ENCODE measurements at places on chromosomes 4 and X.
A peak's percentile ranks its signal among the peaks of the same experiment; 100 is the strongest.

GRCh38 chrX:3252744-3253143, 93.7 kb downstream of the MXRA5 start:
- DNase-seq = no peak

DNA sequence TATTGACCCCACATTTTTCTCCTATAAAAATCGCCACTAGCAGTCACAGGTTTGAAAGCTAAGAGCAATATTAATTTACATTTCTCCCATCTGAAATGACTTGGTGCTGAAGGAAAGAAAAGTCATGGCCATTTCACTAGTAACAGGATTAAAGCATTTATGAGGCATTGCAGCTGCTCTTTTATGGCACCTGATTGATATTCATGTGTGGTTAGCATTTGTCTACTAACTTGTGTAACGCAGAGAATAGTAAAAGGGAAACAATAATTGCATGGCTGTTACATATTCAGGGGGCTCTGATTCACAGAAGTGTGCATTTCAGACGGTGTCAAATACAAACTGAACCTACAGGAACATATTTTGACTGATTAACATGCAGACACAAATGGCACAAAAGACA, 5.2 kb downstream of the PCDH19 start:
- DNase-seq = no peak

DNA sequence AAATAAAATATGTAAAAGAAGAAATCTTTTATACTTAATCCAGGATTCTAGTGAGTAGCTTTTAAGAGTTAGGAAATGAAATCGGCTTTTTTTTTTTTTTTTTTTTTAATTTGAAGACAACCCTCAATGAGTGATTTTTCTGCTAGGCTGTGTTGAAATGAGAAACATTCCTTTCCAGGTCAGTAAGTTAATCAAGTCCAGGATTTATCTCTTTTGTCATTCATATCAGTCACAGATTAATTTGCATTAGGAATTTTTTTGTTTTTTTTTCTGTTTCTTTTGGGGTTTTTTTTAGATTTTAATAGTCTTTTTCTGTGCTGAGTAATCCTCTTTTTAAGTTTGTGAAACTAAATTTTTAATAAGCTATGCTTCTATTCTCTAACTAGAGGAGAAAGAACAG, 448.1 kb downstream of the ADGRL3 start:
- DNase-seq = no peak

GRCh38 chrX:119145241-119145653, 17.6 kb upstream of the KIAA1210 start:
- no peak for DNase-seq

GRCh38 chr4:41561244-41561643, 23.3 kb downstream of the LIMCH1 start:
- no peak for DNase-seq

- no peak for DNase-seq
Measured at GRCh38 chr4:24657768-24658617, 73.6 kb upstream of the DHX15 start.

GRCh38 chr4:1255699-1256098, 6.8 kb upstream of the CTBP1 start:
- DNase-seq = no peak

DNA sequence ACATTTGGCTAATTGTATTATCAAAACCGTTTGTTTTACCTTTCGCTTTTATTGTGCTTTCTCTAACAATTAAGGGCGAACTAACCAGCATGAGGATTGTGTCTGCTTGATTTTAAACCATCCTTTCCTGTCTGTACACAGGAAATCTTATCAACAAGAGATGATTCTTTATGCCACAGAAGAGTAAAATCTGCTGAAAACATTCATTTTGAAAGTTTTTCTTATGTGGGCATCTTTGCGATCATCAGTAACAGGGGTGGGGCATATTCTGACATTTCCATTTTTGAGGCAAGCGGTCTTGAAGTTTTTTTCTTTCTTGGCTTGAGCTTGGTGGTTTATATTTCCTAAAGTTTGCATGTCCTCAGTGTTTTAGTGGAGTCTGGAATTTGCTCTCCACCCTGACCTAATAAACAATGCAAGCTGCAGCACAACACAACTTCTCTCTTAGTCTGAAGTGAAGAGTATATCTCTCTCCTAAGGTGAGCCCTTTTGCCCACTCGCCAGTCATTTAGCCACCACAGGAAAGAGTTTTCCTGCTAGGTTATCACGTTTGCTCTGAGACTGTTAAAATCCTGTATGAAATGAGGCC, 26.6 kb downstream of the NFKB1 start:
- peak; percentile 41 for DNase-seq

- no peak for DNase-seq
Measured at GRCh38 chr4:105605493-105605892, 53.1 kb downstream of the ARHGEF38 start.

GRCh38 chrX:7771788-7772438, 71.1 kb upstream of the VCX start:
- no peak for DNase-seq

DNA sequence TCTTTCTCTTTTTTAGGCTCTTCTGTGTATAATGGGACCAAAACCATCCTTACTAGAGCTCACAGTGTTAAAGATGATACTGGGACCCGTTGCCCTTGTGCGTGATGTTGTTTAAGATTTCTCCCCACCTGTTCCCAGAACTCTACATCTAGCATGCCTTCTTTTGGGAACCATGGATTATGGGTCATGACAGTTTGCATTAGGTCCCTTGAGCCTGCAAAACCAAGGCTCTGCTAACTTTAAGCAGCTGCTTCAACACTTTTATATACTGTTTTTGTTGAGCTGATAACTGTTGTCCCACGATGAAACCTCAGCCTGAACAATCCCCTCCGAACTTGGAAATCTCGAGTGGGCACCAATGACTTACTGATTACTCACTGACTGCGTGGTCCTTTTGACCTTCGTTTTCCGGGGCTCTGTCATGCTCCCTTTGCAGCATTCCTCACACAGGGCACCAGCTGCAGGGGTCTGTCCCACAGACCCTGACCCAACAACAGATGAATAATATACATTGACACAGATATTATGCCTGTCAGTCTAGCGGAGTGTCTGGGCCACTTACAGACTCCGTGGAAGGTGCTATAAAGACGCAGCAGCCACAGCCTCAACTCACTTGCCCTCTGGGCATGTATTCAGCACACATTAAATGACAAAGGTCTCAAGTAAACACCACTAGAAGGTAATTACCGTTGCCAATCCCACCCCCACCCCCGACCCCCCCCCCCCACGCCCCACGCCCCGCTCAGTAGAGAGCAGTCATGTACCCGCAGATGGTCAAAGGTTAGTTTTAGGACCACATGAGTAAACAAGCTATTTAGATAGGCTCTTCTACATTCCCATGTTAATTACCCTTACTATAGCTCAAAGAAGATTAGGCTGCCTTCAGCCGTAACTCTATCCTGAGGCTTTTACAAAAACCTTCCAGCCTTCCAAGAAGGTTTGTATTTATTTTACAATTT, 162.0 kb upstream of the WDFY3 start:
- DNase-seq = no peak

- DNase-seq = no peak
Measured at GRCh38 chr4:88144048-88144447, 14.4 kb downstream of the ABCG2 start.

DNA sequence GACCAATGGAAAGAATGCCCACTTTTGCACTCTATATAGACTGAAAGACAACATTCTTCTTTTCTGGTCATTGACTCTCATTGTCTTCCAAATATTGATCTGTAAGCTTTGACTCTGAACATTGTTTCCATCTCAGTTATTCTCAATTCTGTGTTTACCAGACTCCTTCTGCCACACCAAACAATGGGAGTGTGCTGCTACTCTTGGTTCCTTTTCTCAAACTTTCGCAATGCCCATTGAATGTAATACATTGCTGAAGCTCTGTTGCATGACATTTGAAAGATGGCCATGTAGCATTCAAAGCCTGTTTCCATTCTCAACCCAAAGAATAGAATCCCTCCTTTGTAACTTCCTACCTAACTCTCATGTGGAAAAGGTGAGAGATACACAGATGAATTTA, 136.2 kb downstream of the BTC start:
- DNase-seq = no peak

DNA sequence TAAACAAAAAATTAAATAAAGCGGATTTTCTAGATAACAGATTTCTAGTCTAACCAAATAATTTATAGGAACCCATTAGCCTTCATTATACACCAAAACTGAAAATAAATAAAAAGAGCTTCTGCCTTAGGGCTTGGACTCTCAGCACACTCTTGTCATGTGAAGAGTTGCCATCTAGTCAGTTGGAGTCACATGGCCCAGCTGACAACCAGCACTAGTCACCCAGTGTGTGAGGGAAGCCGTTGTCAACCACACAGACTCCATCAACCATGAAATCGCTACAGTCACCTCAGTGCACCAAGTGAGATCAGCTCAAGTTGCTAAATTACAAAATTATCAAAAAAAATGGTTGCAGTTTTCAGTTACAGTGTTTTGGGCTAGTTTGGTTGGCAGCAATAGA, 470.0 kb downstream of the GASK1B start:
- no peak for DNase-seq

DNA sequence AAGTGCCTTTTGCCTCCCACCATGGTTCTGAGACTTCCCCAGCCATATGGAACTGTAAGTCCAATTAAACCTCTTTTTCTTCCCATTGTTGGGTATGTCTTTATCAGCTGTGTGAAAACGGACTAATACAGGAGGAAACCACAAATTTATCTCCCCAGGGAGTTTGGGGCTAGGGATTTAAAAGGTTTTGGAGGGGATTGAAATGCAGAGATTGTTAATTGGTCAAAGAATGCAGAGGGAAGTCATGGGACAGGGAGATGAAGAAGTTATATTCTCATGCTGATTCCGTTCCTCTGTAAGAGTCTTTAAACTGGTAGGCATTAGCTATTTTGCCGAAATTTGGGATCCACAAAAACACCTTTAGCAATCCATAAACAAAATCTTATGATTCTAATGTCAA, 57.9 kb downstream of the TKTL2 start:
- DNase-seq = no peak

DNA sequence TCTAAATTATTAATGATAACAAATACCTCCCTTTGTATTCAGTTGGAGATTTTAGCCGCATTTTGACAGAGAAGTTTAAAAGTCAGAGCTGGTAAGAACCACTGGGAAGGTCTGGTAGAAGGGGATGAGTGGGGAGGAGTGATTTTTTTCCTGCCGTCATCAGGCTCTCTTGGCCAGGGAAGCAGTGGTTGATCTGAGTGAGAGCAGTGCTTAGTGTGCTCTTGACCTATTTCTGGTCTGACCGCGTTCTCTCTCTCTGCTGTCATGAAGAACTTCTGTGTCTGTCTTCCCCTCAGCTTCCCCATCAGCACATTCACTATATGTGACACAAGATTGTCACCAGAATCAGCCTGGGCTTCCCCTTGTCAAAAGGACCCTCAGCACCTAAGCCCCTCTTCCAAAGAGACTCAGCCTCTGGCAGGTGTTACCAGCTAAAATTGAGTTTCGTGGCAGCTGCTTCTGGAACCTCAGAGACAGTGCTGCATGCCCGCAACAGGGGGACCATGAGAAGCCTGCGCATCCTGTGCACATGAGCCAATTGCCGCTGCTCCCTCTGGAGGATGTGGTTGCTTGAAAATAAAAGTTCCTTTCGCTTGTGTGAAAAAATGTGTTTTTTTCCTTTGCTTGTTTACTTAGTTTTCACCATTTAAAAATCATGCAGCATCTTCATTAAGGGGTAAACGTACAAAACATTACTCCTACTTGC, 268.9 kb downstream of the C4orf33 start:
- no peak for DNase-seq

- DNase-seq = no peak
Measured at GRCh38 chr4:88196013-88196365, 37.5 kb upstream of the ABCG2 start.

GRCh38 chrX:8820910-8821527, 19.8 kb upstream of the FAM9A start:
- no peak for DNase-seq

GRCh38 chr4:105022811-105023667, 123.6 kb upstream of the TET2 start:
- no peak for DNase-seq

- DNase-seq = no peak
Measured at GRCh38 chr4:98958065-98958464, 29.1 kb upstream of the EIF4E start.

DNA sequence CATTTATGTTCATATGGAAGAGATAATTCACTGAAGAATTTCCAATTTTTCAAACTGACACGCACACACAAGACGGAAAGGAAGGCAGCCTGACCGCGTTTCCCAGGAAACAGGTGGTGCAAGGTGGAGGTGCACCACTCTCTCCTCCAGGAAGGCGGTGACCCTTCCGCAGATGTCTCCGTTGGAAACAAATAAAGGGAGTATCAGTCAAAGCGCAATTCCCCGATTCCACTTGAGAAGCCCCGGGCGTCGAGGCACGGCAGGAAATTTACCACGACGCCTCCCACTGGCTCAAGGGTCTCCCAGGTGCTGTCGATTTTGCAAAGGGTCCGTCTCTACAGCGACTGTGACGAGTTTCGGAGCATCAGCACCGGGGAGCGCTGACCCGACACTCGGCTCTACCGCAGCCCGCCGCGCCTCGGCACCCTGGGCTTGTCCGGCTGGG, 770 bp upstream of the TIGD2 start:
- no peak for DNase-seq

GRCh38 chr4:128665514-128665913, 144.0 kb upstream of the JADE1 start:
- DNase-seq = no peak

GRCh38 chrX:11558972-11559371, 106.7 kb downstream of the ARHGAP6 start:
- peak; percentile 31 for DNase-seq

- no peak for DNase-seq
Measured at GRCh38 chrX:109830704-109831206, 97.7 kb upstream of the ACSL4 start.

- DNase-seq = no peak
Measured at GRCh38 chr4:100422894-100423293, 94.9 kb downstream of the EMCN start.

DNA sequence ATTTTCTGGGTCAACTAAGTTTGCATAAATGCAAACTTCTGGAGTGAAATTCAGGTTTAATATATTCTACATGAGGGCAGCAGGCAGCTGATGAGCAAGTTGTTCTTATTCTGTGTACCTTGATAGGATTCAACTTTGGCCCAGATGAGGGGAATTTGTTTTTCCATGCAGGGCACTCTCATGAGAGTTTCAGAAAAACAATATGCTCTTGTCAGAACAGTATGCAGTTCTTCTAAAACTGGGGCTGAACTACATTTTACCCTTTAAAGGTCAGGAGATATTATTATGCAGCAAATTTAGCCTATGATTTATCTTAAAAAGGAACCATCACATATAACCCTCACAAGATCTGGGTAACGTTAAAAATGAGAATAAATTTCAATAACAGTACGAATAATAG, 19.2 kb downstream of the GPRIN3 start:
- no peak for DNase-seq

GRCh38 chrX:152892999-152893891, 4.6 kb upstream of the ZNF185 start:
- no peak for DNase-seq

Data from CD4-positive, alpha-beta T cell treated with Interleukin-10 for 1 hour (primary cell).